Epithelial cell of esophagus (primary cell): ENCODE measurements at places on chromosomes 4 and X.

GRCh38 chr4:1723131-1723801 is 1.9 kb downstream of the TACC3 start:
- DNase-seq: no peak

DNA sequence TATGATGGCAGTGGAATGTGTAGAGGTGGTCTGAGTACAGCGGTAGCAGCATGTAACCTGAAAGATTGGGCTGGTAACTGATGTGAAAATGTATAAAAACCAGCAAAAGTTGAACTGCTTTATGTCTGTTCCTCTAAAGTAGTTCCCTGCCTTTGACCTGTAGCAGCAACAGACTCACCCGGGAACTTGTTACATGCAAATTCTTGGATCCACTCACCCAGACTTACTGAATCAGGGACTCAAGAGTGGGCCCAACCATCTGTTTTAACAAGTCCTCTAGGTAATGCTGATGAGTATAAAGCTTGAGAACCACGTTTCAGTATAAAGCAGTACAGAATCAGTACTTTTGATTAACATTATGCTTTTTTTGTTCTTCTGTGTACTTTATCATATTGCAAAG is 84.7 kb downstream of the RAP1GDS1 start:
- no peak for DNase-seq

DNA sequence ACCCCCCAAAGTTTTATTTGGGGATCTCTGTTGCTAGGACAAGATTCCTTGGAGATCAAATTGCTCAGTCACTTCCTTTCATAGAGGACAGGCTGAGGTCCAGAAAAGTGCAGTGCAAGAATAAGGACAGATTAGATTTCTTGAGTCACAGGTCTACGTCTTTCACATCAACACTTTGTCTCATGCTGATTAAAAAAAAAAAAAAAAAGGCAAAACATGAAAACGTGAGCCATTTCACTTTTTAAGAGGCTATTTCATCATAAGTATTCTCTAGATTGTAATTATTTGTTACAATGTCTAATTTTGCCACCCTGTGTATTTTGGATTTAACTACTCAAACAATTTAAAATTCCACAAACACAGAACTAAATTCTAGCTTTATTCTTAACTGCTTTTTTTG is 647.0 kb downstream of the TRAM1L1 start:
- no peak for DNase-seq

GRCh38 chrX:45320191-45320590 is 119.5 kb upstream of the DIPK2B start:
- DNase-seq: no peak

DNA sequence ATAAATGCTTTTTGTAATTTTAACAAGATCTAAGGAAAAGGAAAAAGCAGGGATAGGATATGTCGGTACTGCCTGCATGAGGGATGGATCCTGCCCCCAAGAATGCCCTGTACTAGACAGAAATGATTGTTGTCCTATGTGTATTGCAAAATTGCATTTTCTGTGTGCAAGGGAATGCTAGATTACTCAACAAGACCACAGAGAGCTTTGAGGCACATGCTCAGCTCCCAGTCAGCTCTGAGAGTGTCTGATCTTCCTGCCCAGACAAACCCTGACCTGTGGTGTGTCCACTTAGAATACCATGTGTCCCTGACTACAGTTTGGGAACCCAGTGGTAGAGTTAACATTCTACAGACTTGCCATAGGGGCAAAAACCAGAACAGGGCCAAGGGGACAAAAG is 129.2 kb upstream of the PAK3 start:
- DNase-seq: peak; percentile 28

GRCh38 chr4:3044870-3045819 is 29.2 kb downstream of the HTT-AS start:
- no peak for DNase-seq
